Fibroblast of lung (primary cell): ENCODE measurements at places on chromosomes 3 and 15.

- no peak for DNase-seq
Measured at GRCh38 chr3:194268654-194269512, 82.2 kb downstream of the CPN2 start.

DNA sequence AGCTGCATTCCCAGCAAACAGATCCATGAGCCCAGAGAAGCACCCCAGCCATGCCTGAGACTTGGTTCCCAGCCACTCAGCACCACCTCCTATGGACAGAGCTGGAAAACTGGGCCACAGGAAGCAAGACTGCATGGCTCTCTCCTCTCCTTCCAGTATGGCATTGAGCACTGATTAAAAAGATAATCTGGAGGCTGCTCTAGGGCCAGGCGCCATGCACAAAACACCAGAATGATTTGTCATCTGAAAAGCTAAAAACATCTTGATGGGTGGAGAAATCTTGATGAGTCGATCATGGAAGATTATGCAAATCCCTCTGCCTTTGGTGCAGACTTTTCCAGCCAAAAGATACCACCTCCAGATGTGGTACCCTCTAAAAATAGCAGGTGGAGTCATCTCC is 62.7 kb upstream of the MRPS22 start:
- DNase-seq: no peak

DNA sequence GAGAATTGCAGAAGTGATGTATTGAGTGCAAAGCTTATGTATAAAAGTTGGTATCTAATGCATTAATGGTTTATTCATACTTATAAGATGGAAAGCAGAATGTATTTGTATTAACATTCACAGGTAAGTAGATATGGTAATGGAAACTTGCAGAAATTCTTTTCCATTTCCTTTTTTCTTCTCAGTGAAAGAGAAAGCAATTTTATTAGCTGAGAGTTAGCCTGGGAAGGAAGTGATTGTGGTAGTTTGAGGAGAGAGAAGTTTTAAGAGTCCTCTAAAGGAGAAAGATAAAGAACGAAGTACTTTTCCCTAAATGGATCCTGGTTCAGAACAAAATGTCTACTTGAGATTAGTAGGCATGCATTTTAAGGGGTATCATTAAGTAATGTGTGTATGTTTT is 60.1 kb upstream of the OSTN start:
- DNase-seq: no peak

- DNase-seq: no peak
Measured at GRCh38 chr3:110006913-110007312, 669.6 kb upstream of the DPPA4 start.

GRCh38 chr3:14588425-14589112 is 48.4 kb upstream of the GRIP2 start:
- no peak for DNase-seq

- DNase-seq: no peak
Measured at GRCh38 chr3:110181226-110181625, 843.9 kb upstream of the DPPA4 start.

DNA sequence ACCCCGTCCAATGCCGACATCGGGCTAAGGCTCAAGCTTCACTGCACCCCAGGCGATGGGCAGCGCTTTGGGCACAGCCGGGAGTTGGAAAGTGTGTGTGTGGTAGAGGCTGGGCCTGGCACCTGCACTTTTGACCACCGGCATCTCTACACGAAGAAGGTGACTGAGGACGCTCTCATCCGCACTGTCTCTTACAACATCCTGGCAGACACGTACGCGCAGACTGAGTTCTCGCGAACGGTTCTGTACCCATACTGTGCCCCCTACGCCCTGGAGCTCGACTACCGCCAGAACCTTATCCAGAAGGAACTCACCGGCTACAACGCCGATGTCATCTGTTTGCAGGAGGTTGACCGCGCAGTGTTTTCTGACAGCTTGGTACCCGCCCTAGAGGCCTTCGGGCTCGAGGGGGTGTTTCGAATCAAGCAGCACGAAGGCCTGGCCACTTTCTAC is 1.0 kb downstream of the PDE12 start:
- peak; percentile 49 for DNase-seq

DNA sequence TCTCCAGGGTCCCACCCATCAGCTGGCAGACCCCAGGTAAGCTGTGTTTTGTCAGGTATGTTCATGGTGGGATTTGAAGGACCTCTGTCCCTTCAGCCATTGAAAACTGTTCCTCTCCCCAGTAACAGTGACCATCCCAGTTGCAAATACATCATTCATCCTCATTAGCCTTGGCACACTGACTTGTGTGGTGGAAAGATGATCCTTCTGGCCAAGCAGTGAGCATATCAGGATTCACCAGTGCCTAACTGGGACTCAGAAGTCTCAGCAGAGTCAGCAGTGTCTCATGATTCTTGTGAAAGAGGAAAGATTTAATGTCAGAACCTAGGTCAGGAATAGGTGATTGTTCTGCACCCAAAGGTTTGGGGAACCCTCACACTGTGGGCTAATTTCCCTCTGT is 90.2 kb downstream of the DNAJB8 start:
- no peak for DNase-seq

DNA sequence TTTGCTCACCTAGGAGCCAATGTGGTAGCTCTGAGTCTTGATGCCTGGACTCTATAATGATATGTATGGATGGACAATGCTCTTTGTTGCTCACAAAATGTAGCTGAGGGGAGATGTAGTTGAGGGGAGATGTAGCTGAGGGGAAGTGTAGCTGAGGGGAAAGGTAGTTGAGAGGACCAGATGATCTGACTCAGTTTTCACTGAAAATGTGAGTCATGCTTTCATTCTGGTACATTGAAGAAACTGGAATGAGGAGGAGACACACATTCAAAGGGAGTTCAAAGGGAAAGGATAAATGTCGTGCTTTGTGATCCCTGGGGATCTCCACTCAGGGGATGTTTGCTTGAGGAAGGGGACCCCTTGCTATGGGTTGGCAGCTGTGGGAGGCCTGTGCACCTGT is 302.9 kb upstream of the TRIM42 start:
- no peak for DNase-seq

GRCh38 chr3:43707998-43708397 is 17.3 kb downstream of the ABHD5 start:
- peak; percentile 97 for DNase-seq

DNA sequence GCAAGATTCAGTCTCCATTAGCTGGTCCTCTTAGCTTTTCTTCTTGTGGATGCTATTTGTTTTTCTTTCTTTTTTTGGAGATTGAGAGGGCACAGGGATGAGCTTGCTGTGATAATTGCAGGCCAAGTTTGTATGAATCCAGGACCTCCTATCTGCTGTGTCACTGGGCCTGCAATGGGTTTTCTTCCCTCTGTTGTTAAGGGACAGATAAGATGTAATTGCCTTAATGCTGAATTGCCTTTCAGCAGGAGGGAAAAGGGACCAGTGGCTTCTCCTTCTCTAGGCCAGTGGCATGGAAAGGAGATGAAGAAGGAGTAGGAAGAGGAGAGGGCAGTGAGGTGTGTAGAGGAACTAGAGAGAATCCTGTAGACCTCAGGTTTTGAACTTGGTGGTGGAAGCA is 29.9 kb downstream of the PTPRG start:
- no peak for DNase-seq

DNA sequence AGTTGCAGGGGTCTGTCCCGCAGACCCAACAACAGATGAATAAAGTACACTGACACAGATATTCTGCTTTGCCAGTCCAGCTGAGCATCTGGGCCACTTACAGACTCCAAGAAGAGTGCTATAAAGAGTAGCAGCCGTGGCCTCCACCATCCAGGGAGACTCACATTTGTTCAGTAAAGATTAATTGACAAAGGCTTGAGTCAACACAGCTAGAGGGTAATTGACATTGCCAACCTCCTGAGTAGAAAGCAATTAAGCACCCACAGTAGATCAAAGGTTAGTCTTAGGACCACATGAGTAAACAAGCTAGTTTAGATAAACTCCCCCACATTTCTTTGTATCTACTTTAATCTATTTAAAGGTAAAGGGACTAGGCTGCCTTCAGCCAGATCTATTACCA is 16.3 kb upstream of the CRTC3 start:
- DNase-seq: peak; percentile 49

DNA sequence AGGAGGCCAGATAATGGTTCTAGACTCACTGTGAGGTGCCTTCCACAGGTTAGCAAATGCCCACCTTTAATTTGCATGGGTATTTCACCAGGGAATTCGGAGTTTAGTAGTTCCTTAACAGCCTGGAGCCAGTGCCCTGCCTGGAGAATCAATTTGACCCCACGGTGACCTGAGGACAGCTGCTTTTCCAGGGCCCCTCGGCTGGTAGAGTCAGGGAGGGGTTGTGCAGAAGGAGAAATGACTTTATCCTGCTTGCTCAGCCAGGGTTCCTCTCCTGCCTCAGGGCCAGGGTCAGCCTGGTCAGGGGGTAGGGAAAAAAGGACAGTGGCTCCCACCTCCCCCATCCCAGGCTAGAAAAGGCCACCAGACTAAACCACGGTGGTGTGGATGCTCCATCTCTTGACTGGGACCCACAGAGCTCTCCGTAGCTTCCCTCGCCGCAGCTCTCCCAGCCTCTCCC is 12.0 kb downstream of the DLL4 start:
- DNase-seq: no peak

- DNase-seq: no peak
Measured at GRCh38 chr15:78732634-78733033, 78.6 kb downstream of the ADAMTS7 start.

GRCh38 chr15:99507504-99508310 is 58.1 kb upstream of the MEF2A start:
- DNase-seq: peak; percentile 86

DNA sequence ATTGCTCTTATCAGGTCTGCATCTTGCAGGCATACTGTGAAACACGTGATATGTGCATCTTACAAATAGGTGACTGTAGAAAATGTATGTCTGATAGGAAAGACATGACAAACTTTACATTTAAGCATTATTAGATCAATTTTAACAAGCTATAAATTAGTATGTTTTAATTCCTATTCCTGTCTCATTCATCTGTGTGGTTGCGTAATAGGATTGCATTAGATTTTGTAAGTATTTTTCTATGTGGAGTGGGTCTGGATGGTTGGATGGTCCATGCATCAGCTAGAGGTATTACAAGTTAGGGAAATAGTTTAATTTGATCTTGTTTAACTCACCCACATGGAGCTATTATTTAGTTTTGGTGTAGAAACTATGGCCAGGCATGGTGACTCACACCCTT is 18.8 kb downstream of the ASTE1 start:
- DNase-seq: no peak

DNA sequence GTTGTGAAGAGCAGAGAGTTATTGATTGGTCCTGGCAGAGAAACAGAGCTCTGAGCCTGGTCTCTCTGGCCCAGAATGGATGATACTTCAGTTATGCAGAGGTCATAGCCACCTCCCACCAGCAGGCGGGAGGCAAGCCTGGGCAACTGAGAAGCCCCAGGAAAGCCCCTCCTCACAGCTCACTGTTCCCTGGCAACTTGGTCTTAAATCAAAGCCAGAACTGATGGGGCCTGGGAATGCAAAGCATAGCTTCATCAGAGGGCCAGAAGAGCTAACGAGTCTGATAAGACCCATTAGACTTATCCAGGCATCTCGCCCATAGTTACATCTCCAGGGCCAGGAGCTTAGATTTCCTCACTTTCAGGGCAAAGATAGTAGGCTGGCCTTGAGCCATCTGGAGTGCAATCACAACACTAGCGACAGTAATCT is 5.5 kb upstream of the COLQ start:
- DNase-seq: peak; percentile 7

GRCh38 chr3:153023896-153024295 is 138.1 kb upstream of the RAP2B start:
- no peak for DNase-seq

DNA sequence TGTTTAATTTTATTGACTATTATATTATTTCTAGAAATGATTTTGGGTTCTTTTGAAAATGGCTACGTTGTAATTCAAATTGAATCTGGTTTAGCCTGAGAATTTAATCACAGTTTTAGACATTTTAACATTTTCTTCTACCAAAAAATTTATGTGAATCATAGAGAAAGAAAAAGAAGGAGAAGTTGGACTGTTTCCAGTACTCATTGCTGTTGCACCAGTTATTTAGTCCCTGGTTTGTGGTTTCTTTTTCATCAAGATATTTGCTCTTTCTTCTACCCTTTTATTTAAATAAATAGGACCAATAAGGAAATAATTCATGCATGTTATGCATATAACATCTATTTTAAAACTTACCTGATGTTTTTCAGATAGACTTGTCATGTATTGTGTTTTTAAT is 1337.1 kb downstream of the ROBO1 start:
- DNase-seq: peak; percentile 3

DNA sequence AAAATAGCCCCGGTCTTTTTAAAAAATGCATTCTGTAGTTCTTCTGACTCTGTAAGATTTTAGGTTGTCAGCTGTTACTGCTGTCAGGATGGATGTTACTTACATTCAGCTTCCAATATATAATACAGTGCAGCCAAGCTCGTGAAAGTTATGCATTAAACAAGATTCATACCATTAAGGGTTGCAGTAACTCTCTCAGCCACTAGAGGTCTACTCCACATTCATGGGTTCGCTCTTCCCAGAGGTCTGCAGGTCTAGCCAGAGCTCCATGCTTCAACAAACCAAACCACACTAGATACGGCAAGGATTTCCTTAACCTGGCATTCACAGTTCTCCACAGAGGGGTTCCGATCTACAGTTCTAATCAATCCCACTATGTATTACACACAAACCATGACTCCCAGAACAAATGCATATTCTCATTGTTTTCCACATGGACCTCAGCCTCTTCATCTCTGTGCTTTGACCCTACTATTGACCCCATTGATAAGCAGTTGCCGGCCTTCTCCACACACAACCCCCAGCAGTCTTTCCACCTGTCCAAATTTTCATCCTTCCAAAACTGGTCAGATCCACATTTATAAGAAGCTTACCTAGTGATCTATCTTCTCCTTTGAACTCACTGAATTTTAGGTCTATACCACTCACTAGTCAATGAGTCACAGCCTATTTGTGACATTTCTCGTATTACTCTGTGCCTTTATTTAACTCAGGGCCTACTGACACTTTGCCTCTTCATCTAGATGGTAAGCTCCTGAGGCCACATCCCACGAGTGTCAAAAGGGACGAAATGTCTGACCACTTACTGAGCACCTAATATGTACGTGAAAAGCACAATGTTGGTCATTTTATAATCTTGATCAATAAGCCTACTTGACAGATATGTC is 33.7 kb downstream of the RORA start:
- DNase-seq: peak; percentile 65

DNA sequence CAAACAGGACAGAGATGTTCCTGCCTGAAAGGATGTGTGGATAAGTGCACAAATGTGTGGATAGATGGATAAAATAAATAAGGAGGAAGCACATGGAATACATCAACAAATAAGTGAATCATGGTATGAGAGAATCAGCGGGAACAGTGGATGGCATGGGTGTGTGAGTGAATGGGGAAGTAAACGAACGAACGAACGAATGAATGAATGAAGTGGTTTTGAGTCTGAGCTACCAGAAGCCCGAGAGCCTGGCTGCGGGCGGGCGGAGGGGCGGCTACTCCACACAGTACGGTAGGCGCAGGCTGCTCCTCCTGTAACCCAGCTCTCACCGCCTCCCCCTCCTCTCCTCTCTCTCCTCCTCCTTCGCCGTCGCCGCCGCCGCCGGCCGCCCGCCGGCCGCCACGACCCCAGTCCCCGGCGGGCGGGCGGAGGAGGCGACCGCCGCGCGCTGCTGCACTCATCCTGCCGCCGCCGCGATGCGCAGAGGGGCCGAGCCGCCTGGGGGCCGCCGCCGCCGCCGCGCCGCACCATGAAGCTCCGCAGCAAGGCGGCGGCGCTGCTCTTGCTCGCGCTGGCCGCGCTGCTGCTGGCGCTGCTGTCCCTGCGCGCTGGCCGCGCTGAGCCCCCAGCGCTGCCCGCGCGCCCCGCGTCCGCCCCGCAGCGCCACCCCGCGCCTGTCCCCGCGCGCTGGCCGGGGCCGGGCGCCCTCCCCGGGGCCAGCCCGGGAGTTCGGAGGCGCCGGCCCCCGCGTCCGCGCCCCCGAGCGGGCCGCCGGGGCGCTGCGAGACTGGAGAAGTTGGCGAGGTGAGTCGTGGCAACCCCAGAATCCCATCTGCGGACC is at the start of gene GXYLT2:
TSS of gene GXYLT2 (plus strand) at position 342 of the 841 bp plus-strand sequence. CDS start at position 530, 188 bp downstream.
- peak; percentile 80 for DNase-seq
